Stimulated activated CD8-positive, alpha-beta memory T cell treated with anti-CD3 and anti-CD28 coated beads, Interleukin-15, amount 100 ng/mL, for 24 hours (primary cell): ENCODE measurements at places on chromosomes 13 and 19.
A peak's percentile ranks its signal among the peaks of the same experiment; 100 is the strongest.

DNA sequence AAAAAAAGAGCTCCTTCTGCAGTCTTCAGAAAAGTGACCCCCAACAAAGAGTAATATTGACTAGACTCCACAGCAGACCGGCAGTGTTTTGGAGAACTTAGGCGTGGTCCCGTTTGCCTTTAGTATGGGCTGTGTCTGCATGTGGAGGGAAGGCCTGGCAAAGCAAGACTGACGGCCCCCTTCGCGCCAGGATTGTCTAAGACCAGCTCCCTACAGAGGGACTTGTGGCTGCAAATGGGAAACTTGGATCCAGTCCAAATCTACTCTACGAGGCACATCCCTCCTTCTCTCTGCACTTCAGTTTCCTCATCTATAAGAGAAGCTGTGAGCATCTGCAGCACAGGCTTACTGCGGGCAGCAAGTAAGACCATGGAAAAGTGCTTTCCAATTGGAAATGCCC, 350.0 kb downstream of the ZNF536 start:
- DNase-seq, result no peak

GRCh38 chr19:55801416-55801815, 30.4 kb downstream of the NLRP11 start:
- DNase-seq, result no peak

DNA sequence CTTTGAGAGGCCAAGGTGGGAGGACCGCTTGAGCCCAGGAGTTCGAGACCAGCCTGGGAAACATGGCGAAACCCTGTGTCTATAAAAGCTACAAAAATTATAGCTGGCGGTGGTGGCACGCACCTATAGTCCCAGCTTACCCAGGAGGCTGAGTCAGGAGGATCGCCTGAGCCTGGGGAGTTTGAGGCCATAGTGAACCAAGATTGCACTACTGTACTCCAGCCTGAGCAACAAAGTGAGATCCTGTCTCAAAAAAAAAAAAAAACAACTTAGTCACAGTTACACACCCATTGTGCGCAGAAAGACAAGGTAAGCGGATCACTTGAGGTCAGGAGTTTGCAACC, 728 bp upstream of the DENND1C start:
- no peak for DNase-seq

- no peak for DNase-seq
Measured at GRCh38 chr19:38145623-38146022, 78.4 kb downstream of the DPF1 start.

DNA sequence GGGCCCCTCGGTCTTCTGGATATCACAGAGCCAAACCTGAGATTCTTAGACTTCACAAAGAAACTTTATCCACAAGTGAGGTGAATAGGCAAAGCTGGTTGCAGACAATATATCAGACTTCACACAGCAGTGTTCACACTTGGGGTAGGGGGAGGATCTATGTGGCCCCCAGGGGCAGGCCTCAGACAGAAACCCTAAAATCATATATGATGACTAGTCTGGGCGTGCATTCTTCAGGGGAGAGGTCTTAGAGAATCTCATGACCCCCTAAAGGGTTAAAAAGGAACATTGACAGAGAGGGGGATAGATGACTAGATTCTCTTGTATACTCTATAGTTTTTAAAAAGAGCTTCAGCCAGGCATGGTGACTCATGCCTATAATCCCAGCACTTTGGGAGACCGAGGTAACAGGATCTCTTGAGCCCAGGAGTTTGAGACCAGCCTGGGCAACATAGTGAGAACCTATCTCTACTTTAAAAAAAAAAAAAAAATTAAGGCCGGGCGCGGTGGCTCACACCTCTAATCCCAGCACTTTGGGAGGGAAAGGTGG, 2.8 kb downstream of the TYROBP start:
- DNase-seq, result no peak

DNA sequence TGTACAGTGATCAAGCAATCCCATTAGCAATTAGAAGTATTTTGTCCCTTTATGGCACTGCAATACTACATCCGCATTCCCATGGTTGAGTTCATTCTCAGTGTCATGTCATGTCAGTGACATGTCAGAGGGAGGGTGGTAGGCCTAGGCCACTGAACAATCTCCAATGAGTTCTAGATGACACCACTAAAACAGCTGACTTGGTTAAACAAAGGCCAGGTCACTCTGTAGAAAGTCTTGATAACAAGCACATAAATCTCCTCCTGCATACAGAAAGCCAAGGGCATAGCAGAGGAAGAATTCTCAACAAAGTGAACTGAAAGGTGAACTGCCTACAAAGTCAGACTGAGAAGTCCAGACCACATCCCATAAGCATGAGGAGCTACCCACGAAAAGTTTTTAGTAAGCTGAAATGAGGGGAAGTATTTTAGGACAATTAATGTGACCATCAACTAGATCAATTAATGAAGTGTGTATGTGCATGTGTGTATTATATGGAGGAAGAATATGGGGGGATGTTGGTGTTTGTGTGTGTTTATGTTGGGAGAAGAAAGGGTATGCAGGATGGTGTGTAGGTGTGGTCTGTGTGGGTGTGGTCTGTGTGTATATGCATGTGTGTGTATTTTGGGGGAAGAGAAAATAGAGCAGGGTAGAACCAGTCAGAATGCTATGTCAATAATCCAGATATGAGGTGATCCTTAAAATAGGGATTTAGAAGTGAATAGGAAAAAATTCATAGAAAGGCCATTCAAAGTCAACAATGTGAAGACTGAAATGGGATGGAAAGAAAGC, 67.7 kb downstream of the TBC1D4 start:
- no peak for DNase-seq

GRCh38 chr19:33397536-33398360, 24.2 kb downstream of the CEBPG start:
- no peak for DNase-seq

GRCh38 chr19:11088506-11089253, 583 bp upstream of the LDLR start:
- no peak for DNase-seq

DNA sequence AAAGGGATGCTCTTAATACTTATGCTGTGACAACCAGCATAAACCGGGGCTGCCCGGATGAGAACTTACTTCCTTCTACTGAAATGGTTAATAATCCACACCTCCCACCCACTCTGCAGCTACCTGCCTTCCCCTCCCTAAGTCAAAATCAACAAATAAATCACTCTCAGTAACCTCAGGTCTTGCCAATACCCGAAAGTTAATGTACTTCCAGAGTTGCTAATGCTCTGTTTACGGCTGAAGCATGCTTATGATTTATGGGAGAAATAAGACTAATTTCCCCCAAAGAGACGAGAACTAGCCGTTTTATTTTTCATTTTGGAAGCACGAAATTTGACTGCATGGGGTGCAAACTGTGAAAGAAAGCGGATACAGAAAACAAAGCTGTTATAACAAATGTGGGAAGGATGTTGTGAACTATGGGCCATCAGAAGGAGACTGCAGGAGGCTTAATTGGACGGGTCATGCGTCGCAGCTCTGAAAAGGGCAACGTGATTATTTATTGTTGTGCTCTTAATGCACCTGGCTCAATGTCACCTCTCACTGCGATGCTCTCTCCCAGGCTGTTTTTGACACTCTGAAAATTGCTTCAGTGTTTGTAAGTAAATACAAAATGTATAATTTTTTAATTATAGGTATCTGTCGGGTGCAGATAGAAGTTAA, 114.0 kb upstream of the SLC7A1 start:
- DNase-seq, result no peak

DNA sequence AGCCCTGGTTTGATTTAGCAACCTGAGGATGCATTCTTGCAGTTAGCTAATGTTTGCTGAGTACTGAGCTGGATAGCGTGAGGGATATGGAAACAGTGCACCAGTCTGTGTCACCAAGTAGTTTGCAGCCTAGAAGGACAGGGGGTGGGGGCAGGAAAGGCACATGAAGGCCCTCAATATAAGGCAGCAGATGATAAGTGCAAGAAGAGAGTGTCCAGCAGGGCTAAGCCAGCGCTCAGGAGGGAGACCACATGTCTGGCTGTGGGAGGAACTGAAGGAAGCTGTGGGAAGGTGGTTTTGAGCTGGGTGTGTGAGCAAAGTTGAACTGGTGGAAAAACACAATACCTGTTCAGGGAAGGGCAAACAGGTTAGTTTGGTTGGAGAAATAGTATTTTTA, 1.7 kb downstream of the CXCL17 start:
- DNase-seq, result no peak

GRCh38 chr19:34962687-34963572, 1.1 kb downstream of the ZNF792 start:
- no peak for DNase-seq

DNA sequence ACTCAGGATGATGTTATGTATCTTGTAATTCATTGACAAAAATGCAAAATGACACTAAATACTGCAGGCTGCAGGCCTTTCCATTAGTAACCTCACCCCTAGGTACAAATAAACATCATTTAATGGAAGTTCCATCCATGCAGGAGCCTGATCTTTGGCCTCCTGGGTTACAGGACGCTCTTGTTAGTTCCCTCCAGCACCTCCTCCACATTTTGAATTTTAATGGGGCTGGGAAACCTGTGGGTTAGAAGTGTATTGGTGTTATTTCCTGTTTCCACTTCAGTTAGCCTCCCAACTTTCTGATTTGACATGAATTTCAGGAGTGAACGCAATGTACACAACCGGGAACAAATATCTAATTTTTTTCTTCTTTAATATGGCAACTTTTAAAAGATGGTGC, 237.1 kb upstream of the ARGLU1 start:
- no peak for DNase-seq

GRCh38 chr13:75440100-75440499, 41.9 kb downstream of the TBC1D4 start:
- no peak for DNase-seq

DNA sequence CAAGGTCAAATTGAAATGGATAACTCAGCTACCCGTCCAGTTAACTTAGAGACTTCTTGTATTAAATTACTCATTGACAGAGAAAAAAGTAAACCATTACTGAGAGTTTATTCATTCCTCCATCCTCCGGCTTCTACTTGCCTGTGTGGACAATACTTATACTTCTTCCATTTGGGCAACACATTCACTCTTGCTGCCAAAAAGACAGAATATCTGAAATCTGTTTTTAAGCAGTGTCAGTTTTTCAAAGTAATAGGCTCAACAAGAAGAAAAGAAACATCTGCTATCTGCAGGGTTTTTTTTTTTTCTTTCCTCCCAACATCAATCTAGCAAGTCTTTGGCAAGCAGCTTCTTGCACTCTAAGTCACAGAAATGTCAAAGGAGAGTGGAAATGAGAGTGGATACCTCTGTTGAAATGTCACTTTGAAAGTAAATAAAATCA, 1142.8 kb downstream of the PCDH9 start:
- DNase-seq, result no peak

- no peak for DNase-seq
Measured at GRCh38 chr13:25214491-25215252, 42.6 kb upstream of the AMER2 start.

GRCh38 chr13:86792153-86792651, 879.0 kb upstream of the SLITRK5 start:
- DNase-seq, result no peak

GRCh38 chr13:106859533-106859904, 291.6 kb upstream of the ARGLU1 start:
- DNase-seq, result no peak

- DNase-seq, result no peak
Measured at GRCh38 chr19:2391118-2391725, 31.2 kb downstream of the TMPRSS9 start.

- no peak for DNase-seq
Measured at GRCh38 chr19:40719414-40719894, 2.5 kb downstream of the ITPKC start.

DNA sequence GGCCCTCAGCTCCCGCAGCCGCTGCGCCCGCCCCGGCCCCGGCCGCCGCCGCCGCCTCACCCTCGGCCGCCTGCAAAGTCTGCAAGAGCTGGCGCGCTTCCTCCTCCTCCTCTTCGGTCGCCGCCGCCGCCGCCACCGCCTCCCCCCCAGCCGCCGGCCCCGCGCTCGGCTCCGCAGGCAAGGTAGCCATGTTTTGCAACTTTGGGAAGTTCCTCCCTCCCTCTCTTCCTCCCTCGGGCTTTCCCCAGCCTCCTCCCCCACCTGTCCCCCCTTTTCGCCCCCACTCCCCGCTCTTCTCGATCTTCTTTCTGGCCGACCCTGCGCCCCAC, 433 bp downstream of the SIX5 start:
- no peak for DNase-seq

GRCh38 chr13:28483313-28483931, 11.5 kb downstream of the FLT1 start:
- DNase-seq, result no peak

GRCh38 chr13:63435667-63436324, 2020.1 kb upstream of the PCDH20 start:
- no peak for DNase-seq

GRCh38 chr13:95234242-95234641, 67.0 kb downstream of the ABCC4 start:
- no peak for DNase-seq

- DNase-seq, result no peak
Measured at GRCh38 chr19:39481229-39481545, 549 bp downstream of the TIMM50 start.

- DNase-seq, result no peak
Measured at GRCh38 chr19:10707440-10707839, 6.2 kb downstream of the QTRT1 start.

- peak; percentile 80 for DNase-seq
Measured at GRCh38 chr19:39406656-39407409, at the start of gene ZFP36. ZFP36 (plus strand) TSS chr19:39406847; CDS start chr19:39406905, 58 bp downstream.

DNA sequence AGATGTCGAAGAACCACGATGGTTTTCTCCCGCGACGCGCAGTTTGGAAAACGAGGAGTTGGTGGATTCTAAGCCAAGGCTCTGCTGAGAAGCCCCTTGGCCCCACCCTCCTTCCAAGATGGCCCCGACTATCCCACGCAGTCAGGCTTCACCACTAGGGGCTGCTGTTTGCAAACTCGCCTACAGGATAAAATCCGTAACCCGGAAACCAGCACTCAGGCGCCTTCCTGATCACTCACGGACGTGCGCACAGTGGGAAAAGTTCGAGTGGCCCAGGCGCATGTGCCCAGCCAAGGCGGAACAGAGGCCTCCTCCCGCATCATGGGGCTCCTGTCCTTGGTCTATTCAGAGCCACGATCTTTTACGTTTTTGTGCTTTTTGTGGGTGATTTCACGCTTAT, 19.2 kb upstream of the UQCR11 start:
- DNase-seq, result no peak

GRCh38 chr13:113426591-113426986, 26.7 kb downstream of the ADPRHL1 start:
- DNase-seq, result no peak

- DNase-seq, result no peak
Measured at GRCh38 chr13:71605744-71606143, 261.3 kb downstream of the DACH1 start.

- DNase-seq, result no peak
Measured at GRCh38 chr19:35908973-35909683, 1.0 kb upstream of the TYROBP start.
